Myocyte (in vitro differentiated cells): ENCODE measurements at places on chromosomes 13 and 19.

- no peak for DNase-seq
Measured at GRCh38 chr13:46812301-46812797, 15.4 kb upstream of the ESD start.

- DNase-seq: no peak
Measured at GRCh38 chr19:33505148-33505547, 16.4 kb downstream of the PEPD start.

GRCh38 chr19:24140099-24140498 is 53.1 kb downstream of the ZNF254 start:
- DNase-seq: peak; percentile 18

- DNase-seq: no peak
Measured at GRCh38 chr13:48233889-48234488, 983 bp downstream of the ITM2B start.

GRCh38 chr13:80039000-80039399 is 301.9 kb downstream of the SPRY2 start:
- no peak for DNase-seq

DNA sequence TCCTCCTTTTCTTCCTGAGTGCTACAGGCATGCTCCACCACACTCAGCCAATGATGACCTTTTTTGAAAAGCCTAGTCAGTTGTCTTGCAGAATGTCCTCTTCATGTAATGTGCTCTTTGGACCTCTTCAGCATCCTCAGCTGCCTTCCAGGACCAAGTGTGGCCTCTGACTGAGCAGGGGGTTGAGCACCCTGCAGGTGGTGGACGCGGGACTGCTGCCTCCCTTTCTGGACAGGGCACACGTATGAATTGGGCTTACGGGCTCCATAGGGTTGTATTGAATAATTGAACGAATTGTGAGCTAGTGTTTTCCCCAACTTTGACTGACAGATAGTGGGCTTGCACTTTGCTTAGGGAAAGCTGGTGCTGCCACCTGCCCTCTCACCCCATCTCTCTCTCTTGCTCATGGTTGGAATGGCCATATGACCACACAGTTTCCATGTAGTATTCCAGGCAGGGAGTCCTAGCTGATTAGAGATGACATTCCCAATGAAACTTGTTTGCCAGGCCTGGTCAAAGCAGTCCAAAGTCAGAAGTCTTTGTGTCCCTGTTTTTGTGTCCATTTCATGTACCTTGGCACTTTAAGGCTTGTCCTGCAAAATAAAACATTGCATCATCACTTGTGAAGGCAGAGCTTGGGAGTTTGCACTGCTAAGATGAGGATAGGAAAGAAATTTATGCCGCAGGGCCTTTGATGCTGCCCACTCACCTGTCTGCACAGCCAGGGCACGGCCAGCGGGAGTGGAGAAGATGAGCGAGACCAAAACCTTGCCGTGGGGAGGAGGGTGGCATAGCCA is 76.3 kb upstream of the NPAS1 start:
- no peak for DNase-seq

- DNase-seq: no peak
Measured at GRCh38 chr13:30457306-30457891, 8.3 kb downstream of the HMGB1 start.
